ENCODE measurements at places on chromosomes 12 and 14.

GRCh38 chr12:120652656-120653435 lies 12.4 kb downstream of the CABP1 start:
- no peak for DNase-seq

DNA sequence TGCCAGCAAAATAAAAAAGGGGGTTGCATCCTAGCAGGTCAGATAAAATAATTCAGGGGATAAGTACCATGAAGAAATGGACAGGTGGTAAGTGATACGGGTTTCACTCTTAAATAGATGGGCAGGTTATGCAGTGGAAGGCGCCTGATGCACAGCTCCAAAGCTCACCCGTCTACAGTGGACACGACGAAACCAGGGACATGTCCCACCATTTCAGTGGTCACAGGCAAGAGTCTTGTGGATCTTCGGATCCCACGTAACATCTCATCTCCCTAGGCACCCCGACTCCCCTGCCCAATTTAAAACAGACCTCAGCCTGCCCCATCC lies 60.5 kb downstream of the DDX51 start:
- DNase-seq: no peak

GRCh38 chr12:126830778-126831680 lies 1435.9 kb upstream of the TMEM132C start:
- DNase-seq: no peak

- no peak for DNase-seq
These were observed 20.5 kb upstream of the ZNF740 start for GRCh38 chr12:53160000-53160399.

- DNase-seq: no peak
These were observed 49.6 kb downstream of the STON2 start for GRCh38 chr14:81350344-81351130.

DNA sequence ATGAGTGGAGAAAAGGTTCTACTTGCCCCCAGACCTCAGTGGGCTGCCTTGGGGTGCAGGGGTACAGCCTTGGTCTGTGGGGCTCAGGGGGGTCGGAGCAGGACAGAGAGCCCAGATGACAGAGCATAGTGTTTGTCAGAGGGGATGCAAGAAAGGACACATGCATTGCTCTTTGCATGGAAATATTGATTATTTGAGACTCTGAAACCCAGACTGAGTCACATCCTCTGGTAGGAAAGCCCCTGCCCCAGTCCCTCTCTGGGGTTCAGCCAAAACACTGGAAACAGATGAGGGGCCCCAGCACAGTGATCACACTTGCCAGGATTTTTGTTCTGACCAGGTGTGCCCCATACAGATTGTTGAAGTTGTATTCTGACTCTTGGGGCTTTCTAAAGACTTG lies 1094.4 kb downstream of the BCL11B start:
- DNase-seq: no peak

DNA sequence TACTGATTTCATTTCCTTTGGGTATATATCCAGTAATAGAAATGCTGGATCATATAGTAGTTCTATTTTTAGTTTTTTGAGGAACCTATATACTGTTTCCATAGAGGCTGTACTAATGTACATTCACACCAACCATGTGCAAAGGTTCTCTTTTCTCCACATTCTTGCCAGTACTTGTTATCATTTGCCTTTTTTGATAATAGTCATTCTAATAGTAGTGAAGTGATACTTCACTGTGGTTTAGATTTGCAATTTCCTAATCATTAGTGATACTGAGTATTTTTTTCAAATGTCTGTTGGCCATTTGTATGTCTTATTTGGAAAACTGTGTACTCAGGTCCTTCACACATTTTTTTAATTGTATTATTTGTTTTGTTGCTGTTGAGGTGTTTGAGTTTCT lies 148.2 kb upstream of the NAV3 start:
- no peak for DNase-seq

DNA sequence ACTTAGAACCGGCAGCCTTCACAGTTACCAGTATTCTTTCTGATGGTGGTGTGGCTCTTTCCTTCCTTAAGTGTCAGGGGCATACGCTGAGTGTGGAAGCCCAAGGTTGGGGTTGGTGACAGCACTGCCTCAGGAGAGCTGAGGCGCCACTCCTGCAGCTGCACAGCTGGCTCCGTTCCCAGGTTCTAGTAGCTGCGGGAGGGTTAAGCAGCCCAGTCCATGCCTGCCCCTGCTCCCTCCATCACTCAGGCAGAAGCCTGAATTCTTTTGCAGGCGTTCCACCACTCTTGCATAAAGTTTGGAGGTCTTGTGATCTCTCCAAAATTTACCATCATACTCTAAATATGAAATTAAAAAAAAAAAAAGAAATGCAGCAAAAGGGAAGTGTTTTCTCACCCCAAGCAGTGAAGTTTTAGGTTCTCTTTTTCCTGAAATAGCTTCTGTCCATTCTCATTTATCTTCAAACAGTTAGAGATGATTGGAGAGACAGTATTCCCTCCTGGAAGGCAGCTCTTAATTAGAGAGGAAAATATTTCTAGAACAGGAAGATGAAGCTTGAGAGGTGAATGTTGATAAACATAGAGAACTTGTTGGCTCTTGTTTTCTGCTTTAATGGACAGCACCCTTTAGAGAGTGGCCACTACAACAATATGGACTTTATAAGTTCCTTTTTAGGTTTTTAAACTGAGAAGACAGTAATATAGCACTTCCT lies 136.1 kb downstream of the FGD4 start:
- peak; percentile 72 for DNase-seq

DNA sequence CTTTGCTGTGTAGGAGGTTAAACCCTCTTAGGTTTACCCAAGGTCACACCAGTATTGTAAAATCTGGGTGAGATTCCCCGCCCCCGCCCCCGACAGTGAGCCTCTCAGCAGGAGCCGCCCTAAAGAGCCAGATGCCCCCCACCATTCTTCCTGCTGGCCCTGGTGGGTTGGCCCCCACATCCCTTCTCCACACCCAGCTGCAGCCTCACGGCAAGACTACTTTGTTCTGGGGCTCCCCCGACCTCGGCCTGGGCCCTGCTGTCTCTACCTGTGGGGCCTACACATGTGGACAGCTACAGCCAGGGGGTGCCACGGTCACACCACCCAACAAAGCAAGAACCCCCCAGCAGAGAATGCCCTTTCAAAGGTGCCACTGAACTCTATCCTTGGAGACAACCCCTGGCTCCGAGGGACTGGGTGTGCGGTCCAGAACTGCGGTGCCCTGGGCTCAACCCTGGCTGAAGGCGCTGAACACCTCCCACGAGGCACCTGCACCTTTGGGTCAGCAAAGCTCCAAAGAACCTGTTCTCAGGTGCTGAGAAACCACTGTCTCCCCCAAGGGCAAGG lies 82.4 kb downstream of the WDR20 start:
- no peak for DNase-seq

GRCh38 chr14:64581363-64581762 lies 31.6 kb downstream of the PPP1R36 start:
- DNase-seq: no peak

- no peak for DNase-seq
These were observed 312.2 kb downstream of the SSPN start for GRCh38 chr12:26507613-26508012.

GRCh38 chr12:41510470-41510869 lies 322.4 kb downstream of the PDZRN4 start:
- no peak for DNase-seq

DNA sequence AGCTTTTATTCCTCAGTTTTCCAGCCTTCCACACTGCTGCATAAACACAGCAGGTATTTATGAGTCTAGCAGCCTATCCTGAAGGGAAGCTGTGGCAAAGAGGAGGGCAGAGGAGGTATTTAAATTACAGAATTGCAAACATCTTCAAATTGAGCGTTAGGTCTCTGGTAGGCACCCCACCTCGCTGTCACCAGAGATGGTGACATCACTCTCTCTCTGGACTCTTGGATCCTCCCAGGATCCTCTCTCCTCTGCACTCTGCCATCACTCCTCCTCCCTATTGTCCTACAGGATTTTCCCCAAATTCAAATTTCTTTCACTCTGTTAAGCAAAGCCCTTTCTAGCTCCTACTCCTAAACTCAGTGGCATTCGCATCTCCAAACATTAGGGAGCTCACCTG lies 6.7 kb downstream of the PLEKHD1 start:
- DNase-seq: no peak

GRCh38 chr14:68662392-68662791 lies 130.5 kb downstream of the ZFP36L1 start:
- no peak for DNase-seq

- no peak for DNase-seq
These were observed 149.0 kb downstream of the KITLG start for GRCh38 chr12:88431246-88431645.

DNA sequence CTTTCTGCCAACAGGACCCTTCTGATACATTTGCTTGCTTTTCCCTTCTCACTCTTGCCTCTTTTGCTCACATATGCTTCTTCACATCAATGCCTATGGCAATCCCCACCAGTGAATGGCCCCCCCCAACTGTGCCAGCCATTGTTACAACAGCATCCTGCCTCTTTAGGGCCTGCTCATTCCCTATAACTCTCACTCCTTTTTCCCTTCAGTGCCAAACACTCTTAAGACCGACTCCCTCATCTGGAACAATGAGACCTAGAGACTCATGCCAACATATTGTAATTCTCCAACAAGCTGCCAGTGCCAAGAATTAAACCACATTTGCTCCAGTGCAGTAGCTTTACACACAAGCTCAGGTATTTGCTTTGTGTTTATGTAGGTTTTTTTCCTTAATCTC lies 189.0 kb downstream of the SOX5 start:
- DNase-seq: peak; percentile 90

- no peak for DNase-seq
These were observed 123.8 kb downstream of the GRIP1 start for GRCh38 chr12:66555113-66555512.

GRCh38 chr12:3319723-3320492 lies 171.1 kb upstream of the PRMT8 start:
- no peak for DNase-seq

DNA sequence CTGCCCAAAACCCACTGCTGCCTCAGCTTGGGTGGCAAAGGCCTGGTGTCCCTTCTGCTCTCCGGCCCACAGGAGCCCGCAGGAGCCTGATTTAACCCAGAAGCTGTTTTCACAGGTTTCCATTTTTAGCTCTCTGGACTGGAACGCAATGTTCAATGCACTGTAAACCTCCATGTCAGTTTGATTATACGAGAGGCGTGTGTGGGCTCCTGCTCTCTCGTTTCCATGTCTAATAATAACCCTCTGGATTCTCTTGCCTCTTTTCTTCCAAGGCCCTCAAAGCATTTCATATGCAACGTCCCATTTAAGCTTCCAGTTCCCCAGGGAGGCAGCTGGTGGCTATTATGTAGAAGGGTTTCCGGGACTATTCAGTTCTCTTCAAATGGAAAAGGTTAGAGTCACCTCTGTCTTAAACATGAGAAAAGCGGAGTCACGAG lies 161.1 kb downstream of the SUDS3 start:
- no peak for DNase-seq

- DNase-seq: no peak
These were observed 53.0 kb downstream of the PKP2 start for GRCh38 chr12:32843528-32844095.

DNA sequence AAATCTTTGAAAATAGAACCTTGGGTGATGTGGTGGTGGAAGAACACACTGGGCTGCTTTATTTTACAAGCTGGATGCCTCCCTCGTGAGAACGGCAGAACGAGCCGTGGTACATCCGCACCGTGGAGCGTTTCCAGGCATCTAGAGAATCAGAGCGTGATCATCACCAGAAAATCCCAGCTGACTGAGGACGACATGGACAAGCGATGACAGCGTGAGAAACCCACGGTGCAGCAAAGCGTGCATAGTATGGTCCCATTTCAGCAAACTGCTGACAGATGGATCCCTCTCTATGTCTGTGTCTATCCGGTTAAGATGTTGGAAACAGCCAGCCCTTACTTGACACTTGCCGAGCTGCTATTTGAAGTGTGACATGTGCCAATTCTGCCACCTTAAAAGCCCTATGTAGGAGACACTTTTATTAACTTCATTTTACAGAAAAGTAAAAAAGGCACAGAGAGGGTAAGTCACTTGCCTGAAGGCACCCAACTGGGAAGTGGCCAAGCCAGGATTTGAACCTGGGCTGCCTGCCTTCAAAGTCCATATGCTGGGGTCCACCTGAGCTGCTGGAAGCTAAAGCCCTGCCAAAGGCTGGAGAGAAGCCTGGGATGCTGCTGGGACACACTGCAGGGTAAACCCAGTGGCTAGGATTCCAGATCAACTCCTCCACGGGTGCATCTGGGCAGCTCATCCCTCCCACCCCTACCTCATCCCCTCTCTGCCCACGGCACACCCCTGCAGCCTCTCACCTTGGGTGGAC lies 14.9 kb downstream of the SCARB1 start:
- no peak for DNase-seq

- no peak for DNase-seq
These were observed 59.0 kb downstream of the SLCO1B1 start for GRCh38 chr12:21190016-21190415.

- DNase-seq: no peak
These were observed 12.8 kb downstream of the DUSP6 start for GRCh38 chr12:89339526-89339925.

GRCh38 chr14:87153901-87154300 lies 839.1 kb downstream of the GALC start:
- no peak for DNase-seq

DNA sequence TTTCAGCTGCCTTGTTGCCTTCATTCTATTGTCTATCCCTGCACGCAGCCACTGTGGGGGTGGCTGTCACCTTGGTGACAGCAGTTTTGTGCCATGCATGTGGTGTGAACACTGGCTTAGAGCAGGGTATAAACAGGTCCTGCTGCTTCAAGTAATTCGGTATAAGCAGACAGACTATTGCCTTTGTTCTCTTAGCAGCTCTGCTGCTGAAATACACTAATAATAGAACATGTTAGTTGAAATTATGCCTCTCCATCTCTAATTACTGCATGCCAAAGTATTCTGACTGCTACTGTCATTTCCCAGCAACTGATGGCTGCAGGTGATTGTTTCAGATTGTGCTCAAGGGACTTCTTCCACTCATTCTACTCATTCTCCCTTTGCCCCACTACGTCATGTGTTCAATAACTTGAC lies 34.6 kb downstream of the PTPRO start:
- no peak for DNase-seq

GRCh38 chr12:132094269-132094891 lies 49.7 kb downstream of the DDX51 start:
- no peak for DNase-seq

DNA sequence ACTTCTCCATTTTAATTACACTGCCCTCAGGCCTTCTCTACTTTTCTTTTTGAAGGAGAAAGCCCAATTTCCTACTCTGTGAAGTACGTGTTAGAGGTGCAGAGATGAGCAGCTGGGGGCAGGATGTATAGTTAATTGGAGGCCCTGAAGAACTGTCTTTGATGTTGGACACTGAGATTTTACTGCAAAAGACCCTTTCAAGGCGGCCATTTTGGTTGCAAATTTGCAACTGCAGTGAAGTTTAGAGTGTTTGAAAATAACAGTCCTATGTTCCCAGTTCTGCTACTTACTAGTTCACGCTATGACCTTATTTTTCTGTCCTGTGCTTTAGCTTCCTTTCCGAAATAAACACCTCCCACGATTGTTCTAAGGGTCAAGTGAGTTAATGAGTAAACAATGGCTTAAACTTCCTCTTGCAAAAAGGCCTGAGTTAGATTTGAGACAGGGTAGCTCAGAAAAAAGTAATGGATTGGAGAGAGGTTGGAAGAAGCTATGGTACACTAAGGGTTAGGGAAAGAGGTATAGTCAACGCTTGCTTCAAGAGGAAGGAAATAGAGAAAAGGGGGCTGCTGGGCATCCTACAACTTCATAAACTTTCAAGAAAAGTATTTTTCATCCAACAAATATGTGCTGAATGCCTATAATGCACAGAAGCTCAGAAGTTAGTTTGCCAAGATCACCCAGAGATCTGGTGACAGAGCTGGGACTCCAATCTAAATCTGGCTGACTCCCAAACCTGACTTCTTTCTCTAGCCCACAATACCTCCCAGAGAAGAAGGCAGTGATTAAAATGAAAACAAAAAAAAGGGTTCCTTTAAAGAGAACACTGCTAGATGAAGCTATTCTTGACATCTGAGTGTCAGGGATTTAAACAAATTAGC lies 26.4 kb upstream of the DICER1 start:
- no peak for DNase-seq
